GM12864 (cell line): ENCODE measurements at places on chromosomes 1 and 21.

DNA sequence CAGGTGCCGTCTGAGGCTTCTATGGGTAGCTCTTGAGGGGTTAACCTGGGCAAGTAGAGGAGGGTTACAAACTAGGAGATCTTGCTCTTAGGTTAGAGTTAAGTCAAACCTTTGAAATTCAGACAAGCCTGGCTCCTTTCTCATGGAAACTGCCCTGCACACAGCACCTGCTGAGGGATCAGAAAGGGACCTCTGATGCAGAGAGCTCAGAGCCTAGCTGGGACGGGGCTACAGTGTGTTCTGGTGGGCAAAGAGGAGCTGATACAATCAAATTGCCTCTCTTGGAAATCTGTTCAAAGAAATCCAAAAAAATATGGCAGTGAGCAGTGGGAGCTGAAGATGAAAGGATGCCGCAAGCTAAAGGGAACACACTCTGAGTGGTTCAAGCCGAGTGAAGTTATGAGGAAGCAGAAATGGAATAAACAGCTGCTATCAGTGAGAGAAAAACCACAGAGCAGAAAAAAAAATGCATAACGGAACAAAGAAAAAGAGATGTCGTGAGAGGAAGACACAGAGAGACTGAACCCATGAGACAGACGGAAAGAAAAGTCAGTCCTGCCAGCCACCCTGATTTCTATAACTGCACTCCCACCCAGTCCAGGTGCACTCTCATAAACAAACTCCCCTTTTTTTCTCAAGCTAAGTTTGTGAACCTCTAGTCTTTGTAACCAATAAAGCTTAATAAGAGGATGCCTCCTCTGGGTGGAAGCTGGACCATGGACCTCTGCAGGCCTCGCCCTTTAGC, 26.6 kb downstream of the PAFAH2 start:
- DNase-seq, result no peak

DNA sequence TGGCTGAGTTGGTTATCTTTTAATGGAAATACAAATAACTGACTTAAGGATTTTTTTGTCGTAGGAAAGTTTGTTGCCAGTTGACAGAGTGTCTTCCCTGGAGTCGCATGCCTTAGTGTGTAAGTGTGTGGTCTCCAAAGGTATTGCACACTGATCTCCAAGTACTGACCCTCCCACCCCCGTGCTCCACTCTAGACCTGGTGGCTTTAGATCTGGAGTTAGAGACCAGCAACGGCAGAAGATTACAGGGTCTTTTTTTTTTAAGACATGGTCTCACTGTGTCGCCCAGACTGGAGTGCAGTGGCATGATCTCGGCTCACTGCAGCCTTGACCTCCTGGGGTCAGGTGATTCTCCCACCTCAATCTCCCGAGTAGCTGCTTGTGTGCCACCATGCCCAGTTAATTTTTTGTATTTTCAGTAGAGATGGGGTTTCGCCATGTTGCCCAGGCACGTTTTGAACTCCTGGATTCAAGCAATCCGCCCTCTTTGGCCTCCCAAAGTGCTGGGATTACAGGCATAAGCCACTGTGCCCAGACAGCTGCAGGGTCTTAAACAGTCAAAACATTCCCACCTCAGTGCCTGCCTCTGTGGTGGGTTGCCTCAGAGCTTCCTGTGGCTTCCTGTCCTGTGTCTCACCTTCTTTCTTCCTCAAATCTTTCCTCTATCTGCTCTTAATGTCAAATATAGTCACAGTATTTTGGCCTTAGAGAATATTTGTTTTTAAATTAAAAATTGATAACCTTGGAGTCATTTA, 6.9 kb downstream of the TRAPPC10 start:
- DNase-seq, result no peak

- peak; percentile 18 for DNase-seq
These were observed 11.4 kb downstream of the RPE65 start for GRCh38 chr1:68438310-68438709.

DNA sequence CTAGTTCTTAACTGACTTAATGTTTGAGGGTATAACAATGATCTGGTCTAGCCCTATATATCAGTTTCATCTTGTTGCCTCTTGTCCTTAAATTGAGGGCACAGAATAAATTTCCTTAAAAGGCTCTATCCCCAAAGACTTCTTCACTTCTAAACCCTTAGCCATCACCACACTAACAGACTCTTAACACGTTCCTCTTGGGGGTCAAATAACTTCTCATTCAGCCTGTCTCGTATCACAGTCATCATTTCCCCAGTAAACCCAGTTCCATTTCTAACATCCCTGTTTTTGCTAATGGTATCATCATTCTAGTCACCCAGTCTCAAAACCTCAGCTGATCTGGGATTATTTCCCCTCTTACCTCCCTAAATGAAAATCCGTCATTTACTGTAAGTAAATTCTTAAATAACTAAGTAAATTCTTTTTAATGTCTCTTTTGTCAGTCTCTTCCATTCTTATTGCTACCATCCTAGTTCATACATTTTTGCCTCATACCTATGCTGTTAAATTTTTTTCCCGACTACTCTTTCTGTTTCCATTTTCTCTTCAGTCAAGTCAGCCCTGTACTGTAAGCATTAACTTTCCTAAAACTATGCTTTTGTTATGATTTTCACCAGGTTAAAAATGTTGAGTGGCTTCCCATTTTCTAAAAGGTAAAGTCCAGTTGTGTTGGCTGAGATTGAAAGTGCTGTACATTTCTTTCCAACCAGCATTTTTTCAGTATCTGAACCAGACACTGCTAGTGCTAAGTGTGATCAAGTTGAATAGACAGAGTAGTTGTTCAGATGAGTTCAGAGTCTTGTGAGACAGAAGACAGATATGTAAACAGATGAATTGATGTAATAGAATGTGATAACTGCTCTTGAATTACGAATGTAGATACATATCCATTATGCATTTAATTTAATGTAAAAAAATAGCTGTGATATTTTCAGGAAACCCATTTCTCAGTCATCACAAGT, 6.9 kb downstream of the CTTNBP2NL start:
- DNase-seq, result no peak

GRCh38 chr1:43582162-43582566, 51.5 kb downstream of the PTPRF start:
- DNase-seq, result peak; percentile 43

- DNase-seq, result peak; percentile 77
These were observed 5.7 kb upstream of the RHEX start for GRCh38 chr1:206047271-206047670.

- no peak for DNase-seq
These were observed 17.0 kb upstream of the ADAR start for GRCh38 chr1:154624746-154625643.

- no peak for DNase-seq
These were observed 75.5 kb downstream of the ADAMTS1 start for GRCh38 chr21:26769613-26770188.

DNA sequence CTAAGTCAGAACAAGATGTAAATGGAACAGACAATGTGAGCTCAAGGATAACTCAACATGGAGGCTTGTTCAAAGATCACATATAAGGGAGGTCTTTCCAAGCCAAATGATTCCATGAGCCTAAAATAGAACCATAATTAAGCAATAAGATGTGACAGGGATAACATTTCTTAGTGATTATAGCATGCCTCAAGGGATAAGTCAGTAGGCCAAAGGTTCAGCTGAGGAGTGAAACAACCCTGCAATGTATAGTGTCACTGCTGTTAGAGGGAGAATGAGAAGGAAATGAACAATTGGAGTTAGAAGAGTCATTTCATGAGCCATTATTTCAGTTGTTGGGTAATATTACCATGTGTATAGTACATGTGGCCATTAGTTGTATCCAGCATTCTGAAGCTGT, 25.0 kb downstream of the GORAB start:
- no peak for DNase-seq

DNA sequence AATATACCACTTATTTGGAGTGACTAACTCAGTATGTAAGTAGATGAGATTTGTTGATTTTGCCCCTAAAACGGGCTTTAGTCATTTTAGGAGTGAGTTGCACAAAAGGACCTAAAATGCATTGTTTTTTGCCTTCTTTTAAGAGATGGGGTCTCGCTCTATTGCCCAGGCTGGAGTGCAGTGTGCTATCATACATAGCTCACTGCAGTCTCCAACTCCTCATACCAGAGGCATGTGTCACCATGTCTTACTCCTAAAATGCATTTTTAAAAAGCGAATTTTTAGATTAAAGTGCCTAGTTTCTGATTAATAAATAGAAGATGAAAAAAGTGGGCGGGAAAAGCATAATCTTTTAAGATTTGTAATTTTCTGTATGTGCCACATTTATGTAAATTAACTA, 11.5 kb upstream of the NEXN start:
- no peak for DNase-seq

DNA sequence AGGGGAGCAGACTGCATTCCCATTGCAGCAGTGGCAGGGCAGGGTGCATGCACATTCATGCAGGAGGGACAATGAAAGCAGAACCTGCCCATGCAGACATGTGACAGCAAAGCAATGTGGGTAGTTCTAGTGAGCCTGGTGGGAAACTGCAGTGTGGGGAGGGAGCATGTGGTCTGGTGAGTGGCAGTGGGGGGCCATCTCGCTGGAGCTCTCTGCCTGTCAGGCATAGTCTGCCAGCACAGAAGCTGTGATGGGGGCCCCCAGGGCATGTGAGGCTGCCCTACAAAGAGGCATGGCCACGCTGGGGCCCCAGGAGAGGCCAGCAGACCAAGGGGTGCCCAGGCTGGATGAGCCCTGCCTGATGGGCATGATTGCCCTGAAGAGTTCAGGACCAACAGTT, 579.7 kb downstream of the PTPRC start:
- no peak for DNase-seq

DNA sequence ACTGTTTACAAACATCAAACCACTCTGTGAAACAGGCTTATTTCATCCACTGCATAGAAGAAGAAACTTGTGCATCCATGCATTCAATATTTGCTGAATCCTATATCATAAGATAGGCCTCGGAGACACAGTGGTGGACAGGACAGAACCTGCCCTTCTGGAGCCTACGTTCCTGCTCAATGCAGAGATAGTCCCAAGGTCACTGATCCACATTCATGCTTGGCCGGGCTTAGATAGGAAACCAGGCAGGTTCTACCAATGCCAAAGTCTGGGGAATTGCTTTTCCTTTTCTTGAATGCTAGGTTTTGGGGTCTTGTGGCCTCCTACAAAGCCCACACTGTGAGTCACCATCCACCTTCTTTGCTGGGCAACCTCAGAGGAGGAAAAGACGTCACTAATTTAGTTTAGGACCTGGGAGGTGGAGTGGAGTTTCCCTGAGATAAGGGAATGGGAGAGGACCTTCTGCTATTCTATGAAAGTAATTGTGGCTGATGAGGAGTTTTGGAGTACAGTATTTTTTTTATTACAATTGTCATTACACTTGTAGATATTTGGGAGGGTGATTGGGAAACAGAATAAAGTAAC, 99.7 kb upstream of the CD34 start:
- DNase-seq, result no peak

- DNase-seq, result peak; percentile 93
These were observed 12.1 kb downstream of the MCL1 start for GRCh38 chr1:150567341-150567716.

DNA sequence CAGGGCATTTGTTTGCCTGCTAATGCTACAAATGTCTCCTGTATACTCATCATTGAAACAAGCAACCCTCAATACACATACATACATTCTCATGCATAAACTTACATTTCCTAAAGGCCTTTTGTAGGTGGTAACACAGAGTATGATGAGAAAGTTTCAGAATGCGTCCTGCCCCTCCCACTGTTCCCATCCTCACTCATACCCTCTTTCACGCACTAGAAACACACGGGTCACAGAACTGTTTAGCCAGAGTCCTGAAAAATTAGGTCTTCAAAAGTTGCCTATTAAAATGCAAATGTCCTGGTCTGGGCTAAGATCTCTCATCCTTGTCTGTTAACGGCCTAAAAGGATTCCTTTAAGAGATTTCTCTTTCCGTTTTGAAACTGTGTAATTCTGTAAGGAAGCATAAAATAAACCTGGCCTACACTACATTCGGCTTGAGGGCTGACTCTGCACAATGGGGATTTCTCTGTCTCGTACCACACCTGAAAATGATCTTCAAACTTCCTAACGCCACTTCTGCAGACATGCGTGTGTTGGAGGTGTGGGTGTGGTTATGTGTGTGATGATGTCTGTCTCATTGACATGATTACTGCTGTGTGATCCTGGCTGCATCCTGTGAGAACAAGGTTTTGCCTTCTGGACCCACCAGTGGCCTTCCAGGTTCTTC, 5.3 kb upstream of the FCER1A start:
- no peak for DNase-seq

DNA sequence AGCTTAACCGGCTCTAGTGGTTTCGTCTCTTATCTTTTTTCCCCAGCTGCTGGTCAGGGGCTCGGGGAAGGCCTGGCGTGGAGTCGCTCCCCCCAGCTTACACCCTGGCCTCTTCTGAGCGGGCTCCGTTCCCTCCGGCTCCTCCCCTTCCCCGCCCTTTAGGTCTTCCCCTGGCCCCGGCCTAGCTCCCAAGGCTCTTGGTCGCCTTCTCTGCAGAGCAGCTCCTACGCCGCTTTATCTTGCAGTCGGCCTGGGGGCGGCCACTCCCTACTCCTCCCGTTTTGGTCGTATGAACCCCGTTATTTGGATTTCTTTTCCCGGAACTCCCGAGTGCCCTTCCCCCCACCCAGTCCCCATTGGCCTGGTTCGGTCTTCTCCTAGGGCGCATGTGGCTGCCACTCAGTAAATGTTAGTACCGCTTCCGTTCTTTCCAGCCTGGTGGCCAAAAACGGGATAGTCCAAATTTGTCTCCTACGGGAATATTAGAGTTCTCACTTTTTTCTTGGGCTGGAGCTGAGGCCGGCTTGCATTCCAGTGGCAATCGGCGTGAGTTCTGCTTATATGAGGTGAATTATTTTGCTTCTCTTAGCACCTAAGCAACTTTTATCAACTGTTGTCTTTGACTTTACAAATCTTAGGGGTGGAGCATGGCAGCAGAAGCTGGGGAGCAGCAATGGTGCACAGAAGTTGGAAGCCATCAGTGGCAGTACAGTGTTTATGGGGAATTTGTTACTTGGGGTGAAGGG, 467 bp downstream of the THRAP3 start:
- no peak for DNase-seq

DNA sequence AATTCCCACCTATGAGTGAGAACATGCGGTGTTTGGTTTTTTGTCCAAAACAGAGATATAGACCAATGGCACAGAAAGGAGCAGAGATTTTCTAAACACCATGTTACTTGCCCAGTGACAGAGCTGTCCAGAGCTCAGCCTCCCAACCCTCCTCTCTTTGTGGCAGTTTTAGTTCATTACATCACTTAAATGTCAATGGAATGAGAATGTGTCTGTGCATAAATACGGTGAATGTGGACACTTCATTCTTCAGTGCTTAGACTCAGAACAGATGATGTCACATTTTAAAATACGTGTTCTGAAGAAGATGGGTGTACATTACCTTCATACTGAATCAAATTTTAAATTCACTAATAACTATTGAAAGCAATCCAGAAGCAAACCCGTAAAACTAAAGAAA, 374.9 kb downstream of the DSCAM start:
- DNase-seq, result no peak

GRCh38 chr1:99950486-99950885, 19.3 kb upstream of the SLC35A3 start:
- DNase-seq, result no peak

DNA sequence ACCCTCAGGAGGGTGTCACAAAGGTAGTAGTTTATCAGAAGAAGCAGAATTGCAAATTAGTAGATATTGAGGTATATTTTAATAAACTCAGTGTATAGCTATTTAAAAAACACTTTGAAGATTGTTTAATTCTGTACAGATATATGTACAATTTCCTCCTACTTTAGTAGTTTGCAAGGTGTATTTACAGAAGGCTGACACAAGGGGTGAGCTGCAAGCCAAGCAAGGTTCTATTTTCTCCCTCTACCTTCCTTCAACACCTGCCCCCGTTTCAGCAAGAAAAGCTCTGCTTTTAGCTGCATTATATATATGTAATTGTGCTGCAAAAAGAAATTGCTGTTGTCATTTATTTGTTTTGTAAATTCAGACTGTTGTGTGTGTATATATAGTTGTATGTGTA, 674.2 kb upstream of the PKN2 start:
- no peak for DNase-seq

GRCh38 chr1:218585511-218586184, 240.5 kb downstream of the TGFB2 start:
- DNase-seq, result no peak
